NCI-H1417 treated with DMSO at 0.1 percent for 48 hours (cell line): ENCODE measurements at places on chromosomes 16 and 17.

DNA sequence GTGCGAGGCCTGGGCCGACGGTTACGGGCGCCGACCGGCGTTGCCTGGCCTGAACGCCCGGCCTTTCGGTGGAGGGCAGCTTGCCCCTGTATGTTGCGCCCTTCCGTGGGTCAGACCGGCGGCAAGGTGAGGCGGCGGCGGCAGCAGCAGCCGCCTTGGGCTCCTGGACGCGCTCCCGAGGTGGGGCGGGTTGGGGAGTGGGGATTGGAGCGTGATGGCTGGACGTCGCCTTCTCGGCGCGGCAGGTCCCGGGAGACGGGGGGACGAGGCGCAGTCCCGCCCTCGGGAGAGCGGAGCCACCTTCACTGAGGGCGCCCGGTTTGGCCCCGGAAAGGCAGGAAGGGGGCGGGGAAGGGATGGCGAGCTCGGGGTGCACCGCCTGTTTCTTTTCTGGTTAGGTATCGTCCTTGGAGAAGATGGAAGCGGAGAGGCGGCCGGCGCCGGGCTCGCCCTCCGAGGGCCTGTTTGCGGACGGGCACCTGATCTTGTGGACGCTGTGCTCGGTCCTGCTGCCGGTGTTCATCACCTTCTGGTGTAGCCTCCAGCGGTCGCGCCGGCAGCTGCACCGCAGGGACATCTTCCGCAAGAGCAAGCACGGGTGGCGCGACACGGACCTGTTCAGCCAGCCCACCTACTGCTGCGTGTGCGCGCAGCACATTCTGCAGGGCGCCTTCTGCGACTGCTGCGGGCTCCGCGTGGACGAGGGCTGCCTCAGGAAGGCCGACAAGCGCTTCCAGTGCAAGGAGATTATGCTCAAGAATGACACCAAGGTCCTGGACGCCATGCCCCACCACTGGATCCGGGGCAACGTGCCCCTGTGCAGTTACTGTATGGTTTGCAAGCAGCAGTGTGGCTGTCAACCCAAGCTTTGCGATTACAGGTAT lies 671 bp downstream of the DGKE start:
- DNase-seq: no peak

- no peak for DNase-seq
Observed at GRCh38 chr16:57594531-57595031, 33.8 kb upstream of the ADGRG1 start.

DNA sequence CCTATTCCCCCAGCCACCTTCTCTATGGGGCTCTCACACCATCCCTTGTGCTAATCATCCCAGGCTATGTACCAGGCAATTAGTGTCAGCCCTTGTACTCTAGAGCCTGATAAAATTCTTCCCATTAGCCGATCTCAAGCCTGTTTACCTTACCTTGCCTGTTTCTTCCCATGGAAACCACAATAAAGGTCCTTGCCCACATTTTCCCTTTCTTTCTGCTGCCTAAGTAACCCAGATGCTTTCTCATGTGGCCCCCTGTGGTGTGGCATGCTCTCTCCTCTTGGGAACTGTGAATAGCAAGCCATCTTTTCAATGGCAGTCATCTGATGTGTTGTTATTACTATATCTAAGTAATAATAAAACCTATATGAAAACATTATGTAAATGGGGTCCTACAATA lies 265.8 kb upstream of the ELAC2 start:
- no peak for DNase-seq

DNA sequence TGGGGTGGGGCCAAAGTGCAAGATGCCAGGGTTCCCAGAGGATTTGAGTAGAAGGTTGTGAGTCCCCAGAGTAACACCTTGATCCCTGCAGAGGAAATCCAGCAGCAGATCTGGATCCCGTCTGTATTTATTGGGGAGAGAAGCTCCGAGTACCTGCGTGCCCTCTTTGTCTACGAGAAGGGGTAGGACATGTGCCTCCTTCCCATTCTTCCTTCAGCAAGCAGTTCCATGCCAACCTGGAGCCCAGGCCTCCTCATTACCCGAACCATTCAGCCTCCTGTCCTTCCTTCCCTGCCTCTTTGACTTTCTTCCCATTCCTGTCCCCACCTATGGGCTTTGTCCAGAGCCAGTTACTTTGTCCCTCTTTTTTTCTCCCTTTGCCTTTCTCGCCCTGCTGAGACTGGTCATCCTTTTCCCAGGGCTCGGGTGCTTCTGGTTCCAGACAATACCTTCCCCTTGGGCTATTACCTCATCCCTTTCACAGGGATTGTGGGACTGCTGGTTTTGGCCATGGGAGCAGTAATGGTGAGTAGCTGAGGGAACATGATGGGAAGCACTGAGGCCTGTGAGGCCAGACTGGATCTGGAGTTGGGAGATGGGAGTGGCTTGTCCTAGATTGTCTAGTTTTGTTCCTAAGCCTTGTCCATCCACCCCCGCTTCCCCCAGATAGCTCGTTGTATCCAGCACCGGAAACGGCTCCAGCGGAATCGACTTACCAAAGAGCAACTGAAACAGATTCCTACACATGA lies 2.9 kb downstream of the RNF167 start:
- no peak for DNase-seq

GRCh38 chr16:69083306-69083941 lies 22.0 kb upstream of the HAS3 start:
- no peak for DNase-seq

DNA sequence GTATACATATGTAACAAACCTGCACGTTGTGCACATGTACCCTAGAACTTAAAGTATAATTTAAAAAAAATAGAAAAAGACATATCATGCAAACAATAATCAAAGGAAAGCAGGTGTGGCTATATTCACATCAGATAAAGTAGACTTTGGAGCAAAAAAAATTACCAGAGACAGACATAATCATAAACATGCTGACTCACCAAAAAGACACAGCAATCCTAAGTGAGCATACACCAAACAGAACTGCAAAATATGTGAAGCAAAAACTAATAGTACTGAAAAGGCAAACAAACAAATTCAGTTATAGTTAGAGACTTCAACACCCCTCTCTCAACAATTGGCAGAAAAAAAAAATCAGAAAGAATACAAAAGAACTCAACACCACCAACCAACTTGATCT lies 29.9 kb downstream of the SHCBP1 start:
- no peak for DNase-seq

- DNase-seq: no peak
Observed at GRCh38 chr16:34050787-34051320, 591.4 kb downstream of the TP53TG3F start.

DNA sequence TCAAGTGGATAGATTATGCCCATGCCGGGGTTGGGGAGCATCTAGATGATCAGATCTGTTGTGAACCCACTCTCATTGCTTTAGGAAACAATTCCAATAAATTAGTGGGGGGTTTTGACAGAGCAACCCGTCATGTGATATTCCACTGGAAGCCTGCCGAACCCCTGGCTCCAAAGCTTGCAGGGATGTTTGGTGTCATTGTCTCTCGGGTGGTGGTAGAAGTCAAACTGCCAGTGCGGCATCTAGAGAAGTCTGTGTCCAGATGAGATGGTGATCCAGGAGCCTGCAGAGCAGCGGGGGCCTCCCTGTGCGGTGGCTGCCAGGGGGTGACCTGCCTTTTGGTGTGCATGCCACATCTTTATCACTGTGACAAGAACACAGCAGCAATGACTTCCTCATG lies 91.7 kb downstream of the SHISA6 start:
- no peak for DNase-seq

DNA sequence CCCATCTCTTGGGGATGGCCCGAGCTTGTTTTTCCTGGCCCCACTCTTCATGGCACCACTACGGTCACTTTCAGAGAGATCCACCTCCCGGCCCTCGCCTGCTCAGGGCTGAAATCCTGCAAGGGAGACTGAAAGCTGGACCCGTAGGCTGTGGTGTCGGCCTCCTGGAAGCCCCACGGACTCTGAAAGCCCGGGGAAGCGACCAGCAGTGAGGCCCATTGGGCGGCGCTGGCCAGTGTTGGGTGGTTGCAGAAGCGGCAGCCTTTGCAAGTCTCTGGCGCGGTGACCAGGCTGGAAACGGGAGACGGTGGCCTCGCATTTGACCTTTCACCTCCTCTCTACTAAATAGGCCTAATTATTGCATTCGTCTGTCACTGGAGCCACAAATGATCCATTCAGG lies 186.0 kb upstream of the FOXF1 start:
- DNase-seq: no peak

DNA sequence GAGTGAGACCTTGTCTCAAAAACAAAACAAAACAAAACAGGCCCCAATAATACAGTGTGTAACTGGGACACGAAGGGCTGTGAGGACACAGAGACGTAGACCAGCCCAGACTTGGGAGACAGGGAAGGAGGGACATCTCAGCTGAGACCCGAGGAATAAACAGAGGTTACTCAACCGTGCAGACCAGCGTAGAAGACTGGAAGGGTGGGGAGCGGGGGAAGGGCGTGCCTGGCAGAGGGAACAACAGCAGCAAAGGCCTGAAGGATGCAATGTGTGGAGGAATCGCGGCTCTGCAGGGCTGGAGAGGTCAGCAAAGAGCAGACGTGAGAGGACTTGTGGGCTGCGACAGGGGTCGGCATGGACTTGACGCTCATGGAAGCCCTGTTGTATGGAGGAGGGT lies 11.6 kb upstream of the CES4A start:
- no peak for DNase-seq

DNA sequence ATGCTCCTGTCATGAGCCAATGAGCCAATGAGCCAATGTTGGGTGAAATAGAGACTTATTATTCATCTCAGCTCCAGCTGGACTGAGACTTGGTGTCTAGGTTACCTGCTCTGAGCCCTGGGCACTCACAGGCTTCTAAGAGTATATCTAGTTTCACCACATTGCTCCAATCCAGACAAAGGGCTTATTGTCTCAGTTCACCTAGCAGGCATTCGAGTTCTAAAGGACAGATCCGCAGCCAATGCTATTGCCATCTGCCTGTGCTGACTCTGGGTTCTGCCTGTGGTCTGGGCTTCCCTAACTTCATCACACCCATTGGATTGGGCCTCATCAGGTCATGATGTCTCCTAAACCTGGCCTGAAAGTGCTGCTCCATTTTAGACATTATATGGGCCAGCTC lies 66.1 kb upstream of the HS3ST4 start:
- no peak for DNase-seq

DNA sequence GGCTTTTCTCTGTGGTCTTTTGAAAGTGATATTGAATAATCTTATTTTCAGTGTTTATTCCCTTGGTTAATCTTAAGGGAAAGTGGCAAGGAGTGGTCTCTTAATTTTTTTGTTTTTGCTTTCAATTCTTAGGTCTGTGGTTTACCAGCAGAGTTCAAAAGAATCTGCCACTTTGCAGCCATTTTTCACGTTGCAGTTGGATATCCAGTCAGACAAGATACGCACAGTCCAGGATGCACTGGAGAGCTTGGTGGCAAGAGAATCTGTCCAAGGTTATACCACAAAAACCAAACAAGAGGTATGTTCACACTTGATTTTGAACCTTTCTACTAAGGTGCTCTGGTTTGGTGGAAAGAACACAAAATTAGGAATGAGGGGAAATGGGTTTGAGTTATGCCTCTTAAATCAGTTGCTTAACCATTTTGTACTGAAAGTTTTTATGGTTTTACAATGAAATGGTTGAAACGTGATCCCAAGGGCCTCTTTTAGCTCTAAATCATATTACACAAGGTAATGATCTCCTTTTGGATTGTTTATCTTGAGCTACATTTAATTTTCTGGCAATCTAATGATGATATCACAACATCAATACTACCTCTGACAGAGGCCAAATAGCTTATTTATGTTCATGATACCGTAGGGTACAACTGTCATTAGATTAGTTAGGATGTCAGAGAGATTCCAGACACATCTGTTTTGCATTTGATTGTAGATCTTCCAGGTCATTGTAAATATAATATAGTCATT lies 51.6 kb upstream of the CRISPLD2 start:
- no peak for DNase-seq

DNA sequence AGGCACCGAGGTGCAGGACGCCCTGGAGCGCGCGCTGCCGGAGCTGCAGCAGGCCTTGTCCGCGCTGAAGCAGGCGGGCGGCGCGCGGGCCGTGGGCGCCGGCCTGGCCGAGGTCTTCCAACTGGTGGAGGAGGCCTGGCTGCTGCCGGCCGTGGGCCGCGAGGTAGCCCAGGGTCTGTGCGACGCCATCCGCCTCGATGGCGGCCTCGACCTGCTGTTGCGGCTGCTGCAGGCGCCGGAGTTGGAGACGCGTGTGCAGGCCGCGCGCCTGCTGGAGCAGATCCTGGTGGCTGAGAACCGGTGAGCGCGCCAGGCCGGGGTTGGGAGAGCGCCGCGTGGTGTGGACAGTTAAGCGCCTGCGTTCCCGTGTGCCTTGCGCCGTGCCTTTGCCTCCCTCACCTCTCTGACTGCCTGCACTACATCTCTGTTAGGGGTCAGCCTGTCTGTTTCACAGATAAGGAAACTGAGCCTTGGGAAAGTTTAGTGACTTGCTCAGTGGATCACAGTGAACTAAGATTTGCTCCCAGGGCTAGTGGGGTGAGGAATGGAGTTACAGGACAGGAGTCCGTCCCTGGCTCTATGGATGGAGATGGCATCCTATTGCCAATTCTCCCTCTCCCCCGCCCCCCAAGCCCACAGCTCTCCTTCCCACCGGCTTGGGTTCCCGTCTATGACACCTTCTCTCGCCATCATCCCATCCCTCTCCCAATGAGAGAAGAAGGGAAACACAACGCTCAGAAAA lies 880 bp downstream of the SARM1 start:
- no peak for DNase-seq

- DNase-seq: no peak
Observed at GRCh38 chr17:7846765-7847661, 7.9 kb upstream of the TMEM88 start.

GRCh38 chr17:43389046-43389947 lies 9.5 kb upstream of the ARL4D start:
- DNase-seq: peak; percentile 45

GRCh38 chr17:69712801-69713311 lies 298.4 kb downstream of the MAP2K6 start:
- DNase-seq: no peak

DNA sequence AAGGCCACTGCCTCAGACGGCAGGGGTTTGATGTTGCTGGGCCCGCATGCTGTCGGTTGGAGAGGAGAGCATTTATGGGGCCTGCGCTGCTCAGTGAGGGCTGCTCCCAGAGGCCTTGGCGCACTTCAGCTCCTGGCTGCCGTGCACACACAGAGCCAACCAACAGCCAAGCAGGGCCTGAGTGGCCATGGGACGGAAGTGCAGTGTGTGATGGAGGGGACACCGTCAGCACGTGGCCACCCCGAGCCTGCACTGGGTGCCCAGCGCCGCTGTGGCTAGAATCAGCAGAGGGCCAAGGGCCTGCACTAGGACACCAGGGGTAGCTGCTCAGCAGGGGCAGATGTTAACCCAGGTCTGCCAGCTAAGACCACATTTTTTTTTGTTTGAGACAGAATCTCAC lies 21.8 kb downstream of the KLHL36 start:
- DNase-seq: no peak

- DNase-seq: no peak
Observed at GRCh38 chr17:77068915-77069314, 71.9 kb upstream of the SEC14L1 start.

- no peak for DNase-seq
Observed at GRCh38 chr17:5364156-5364555, 55.3 kb downstream of the NUP88 start.

GRCh38 chr16:49625311-49626065 lies 230.4 kb downstream of the ZNF423 start:
- DNase-seq: no peak
